Stimulated activated CD8-positive, alpha-beta memory T cell treated with anti-CD3 and anti-CD28 coated beads, Interleukin-4, amount 100 ng/mL, for 4 hours (primary cell): ENCODE measurements at places on chromosomes 13 and 19.

DNA sequence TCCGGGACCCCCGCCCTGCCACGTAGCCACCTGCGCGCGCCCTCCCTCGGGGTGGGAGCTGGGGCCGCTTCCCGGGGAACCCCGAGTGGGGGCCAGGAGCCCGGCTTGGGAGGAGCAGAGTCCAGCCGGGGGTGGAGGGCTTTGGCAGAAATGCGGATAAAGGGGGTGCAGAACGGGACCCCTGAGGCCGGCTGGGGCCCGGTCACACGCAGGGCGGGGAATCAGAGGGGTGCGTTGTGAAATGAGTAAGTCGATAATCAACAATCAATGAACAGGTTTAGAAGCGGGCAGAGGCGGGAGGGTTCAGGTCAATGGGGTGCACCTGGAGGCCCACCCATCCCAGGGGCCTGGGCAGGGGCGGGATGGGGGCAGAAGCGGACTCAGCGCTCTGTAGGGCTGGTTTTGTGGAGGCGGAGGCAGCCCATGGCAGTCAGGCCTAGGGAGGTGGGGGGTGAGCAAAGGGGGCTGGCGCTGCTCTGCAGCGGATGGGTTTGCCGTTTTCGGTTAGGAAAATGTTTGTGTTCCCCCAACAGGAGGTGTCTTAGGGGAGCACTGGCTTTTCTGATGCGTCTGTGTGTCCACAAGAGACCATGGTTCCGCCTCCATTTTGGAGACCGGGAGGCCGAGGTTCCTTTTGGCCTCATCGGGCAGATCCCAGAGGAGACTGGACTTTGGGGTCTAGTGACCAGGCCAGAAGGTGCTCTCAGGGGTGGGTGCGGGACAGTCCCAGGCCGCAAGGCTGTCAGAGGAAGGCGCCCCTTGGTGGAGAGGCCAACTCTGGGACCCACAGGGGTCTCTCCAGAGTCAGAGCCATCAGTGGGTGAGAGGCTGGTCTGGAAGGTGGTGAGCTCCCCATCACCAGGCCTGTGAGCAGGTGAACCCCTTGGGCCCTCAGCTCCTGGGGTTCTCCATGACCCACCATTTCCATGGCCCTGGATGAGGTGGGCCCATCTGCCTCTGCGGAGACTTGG lies 683 bp upstream of the DIRAS1 start:
- no peak for DNase-seq

GRCh38 chr13:30466358-30466714 lies 600 bp upstream of the HMGB1 start:
- DNase-seq: no peak

- no peak for DNase-seq
These were observed 3.8 kb upstream of the RAB20 start for GRCh38 chr13:110565296-110565695.

- no peak for DNase-seq
These were observed 197.1 kb downstream of the NDFIP2 start for GRCh38 chr13:79678100-79678499.

GRCh38 chr13:74696148-74696922 lies 562.1 kb upstream of the KLF12 start:
- DNase-seq: no peak

DNA sequence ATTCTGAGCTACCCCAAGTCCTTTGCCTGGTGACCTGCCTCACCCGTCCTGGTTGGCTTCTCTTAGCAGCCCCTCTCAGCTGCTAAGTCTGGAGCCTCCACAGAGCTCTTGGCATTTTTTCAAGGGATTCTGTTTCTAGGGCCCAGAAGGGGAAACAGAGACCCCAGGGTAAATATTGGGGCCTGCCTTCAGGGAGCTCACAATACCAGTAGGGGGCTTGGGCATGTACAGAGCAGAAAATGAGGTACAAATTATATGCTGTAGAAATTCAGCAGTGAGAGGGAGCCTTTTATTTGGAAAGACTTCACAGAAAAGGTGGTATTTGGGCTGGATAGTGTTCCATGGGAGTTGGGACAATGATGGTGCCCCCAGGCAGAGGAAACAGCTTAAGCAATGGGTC lies 3.7 kb downstream of the SAMD4B start:
- DNase-seq: no peak

DNA sequence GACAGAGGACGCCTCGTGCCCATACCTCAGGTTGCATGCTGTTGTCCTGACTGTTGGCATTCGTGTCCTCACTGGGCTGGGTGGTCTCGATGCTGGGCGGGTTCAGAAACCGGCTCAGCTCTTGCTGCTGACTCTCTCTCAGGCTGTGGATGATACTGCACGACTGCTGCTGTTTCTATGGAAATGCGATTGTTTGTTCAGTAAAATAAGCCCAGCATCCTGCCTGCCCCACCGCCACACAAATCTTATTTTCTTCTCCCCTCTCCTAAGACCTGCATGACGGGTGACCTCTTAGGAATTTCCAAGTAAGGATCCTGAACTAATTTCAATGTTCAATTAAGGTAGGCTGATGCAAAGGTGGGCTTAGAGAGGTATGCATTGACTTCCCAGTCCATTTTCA lies 356.5 kb downstream of the NALCN start:
- no peak for DNase-seq

- no peak for DNase-seq
These were observed 285.6 kb downstream of the MTUS2 start for GRCh38 chr13:29105779-29106178.

DNA sequence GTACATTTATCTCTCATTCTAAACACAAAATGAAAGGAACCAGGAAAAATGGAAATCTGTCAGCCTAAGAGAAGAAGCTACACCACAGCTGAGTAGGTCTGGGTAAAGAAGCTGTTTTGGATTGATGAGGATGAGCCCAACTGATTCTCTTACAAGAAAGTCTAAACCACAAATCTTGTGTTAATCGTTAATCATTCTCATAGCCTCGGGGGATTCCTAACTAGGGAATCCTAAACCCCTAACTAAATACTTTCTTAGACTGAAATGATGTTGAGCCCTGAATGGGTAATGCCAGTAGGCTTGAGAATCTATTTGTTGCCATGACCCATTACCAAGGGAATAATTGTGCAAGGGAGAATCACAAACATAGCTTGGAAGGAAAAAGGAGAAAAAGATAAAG lies 327.5 kb upstream of the SPRY2 start:
- no peak for DNase-seq

DNA sequence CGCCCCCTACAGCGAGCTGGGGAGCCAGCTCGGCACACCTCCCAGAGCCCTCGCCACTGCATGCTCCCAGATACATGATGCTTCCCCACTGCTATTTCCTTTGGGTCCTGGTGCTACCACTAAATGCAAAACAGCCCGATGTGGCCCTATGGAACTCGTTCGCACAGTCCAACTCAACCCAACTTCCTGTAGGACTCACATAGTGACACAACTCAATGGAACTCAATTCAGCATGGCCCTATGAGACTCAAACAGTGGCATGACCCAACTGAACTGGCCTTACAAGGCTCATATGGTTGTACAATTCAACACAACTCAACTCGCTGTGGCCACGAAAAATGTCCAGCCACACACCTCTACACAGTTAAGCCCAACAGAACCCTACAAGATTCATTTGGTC lies 3.5 kb downstream of the KCNA7 start:
- no peak for DNase-seq

GRCh38 chr19:39645800-39646411 lies 9.8 kb upstream of the LGALS16 start:
- no peak for DNase-seq

DNA sequence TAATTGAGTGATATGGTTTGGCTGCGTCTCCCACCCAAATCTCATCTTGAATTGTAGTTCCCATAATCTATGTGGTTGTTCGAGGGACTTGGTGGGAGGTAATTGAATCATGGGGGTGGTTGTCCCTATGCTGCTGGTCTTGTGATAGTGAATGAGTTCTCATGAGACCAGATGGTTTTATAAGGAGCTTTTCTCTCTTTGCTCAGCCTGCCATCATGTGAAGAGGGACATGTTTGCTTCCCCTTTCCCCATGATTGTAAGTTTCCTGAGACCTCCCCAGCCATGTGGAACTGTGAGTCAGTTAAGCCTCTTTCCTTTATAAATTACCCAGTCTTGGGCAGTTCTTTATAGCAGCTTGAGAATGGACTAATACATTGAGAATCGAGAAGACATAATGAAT lies 480.1 kb downstream of the GPC5 start:
- no peak for DNase-seq

- DNase-seq: no peak
These were observed 304.4 kb downstream of the SUCLA2 start for GRCh38 chr13:47696674-47697073.

DNA sequence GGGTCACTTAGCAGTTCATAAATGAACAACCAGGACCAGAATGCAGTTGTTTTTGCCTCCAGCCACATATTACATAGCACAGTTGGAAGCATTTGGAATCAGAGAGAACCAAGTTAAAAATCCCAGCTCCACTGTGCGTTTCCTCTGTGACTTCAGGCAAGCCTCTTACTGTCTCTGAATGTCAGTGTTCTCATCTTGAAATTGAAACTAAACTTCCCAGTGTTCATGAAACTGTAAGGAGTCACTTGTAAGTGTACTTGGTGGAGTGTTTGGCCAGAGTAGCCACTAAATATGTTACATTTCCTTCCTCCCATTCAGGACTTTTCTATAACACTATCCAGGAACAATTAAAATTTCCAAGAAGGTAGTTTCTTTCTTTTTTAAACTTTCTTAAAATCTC lies 276.8 kb downstream of the KCNRG start:
- DNase-seq: no peak

DNA sequence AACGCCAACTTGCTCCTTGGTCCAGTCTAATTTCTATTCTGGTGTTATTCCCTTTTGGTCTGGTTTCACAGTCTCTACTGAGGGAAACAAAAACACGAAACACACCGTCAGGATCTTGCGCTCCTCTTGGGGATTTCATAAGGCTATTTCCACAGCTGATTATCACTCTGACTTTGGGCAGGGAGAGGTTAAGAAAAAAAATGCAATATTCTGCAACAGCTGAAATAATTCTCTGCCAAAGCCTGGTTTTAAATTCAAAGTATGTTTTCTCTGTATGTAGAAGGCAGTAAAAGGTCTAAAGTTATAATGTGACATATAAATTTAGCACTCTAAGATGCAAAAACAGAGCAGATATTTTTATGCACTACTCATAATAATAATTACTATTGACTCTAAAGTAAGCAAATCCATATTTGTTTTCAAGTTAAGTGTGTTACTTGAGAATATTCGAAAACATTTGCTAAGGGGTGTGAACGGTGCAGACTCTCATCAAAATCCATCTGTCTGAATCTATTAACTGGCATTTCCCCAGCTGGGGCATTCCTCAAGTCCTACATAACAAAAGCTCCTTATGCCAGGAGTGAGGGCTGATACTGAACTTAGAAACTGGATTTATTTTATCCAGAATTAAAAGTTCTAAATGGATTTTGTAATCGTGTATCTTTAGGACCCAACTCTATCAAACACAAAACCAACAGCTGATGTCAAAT lies 38.4 kb upstream of the STARD13 start:
- DNase-seq: no peak

DNA sequence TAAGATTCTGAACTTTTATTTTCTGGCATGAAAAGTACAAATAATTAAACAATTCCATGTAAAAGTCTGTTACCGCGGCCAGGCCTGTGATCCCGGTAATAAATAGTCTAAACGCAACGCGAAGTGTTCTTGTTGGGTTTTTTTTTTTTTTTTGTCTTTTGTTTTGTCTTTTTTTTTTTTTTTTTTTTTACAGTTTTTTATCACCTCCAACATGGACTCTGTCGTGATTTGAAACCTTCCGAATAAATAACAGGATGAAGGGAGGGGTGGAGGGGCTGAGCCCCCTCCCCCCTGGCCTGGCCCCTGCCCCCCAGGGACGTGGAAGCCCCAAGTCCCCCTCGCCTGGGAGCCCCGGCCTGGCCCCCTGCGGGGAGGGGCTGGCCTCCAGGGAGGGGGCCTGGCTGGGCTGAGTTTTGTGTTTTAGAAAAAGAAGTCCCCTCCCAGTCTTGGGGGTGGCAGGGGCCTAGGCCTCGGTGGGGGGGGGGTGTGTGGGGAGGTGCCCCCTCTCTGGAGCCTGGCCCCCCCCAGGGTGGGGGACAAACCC lies 16.0 kb downstream of the PRKCSH start:
- no peak for DNase-seq

DNA sequence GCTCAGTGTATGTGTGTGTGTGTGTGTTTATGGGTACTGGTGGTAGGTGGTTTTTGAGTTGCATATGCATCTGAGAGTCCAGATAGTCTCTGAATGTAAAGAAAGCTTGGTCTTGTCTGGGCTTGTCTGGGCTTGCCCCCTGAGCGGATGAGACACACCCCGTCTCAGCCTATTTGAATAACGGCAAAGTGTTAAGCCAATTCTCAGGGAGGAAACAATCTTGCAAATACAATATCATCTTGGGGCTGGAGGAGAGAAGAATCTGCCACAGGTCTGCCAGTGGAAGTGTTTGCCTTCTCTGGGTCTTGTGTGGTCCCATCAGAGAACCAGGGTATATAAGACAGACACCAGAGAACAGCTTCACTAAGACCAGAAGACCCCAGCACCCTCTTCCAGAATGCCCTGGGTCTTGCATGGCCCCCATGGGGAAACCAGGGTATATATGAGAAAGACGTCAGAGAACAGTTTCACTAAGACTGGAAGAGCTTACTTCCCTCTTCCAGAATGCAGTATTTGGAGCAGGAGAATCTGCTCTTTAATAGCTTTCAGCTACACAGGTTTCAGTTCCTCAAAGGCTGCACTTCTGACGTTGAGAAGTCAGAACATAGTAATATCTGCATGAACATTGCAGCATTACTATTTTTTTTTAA lies 13.3 kb downstream of the CD70 start:
- no peak for DNase-seq

- no peak for DNase-seq
These were observed 23.0 kb downstream of the DPP9 start for GRCh38 chr19:4700693-4700970.

DNA sequence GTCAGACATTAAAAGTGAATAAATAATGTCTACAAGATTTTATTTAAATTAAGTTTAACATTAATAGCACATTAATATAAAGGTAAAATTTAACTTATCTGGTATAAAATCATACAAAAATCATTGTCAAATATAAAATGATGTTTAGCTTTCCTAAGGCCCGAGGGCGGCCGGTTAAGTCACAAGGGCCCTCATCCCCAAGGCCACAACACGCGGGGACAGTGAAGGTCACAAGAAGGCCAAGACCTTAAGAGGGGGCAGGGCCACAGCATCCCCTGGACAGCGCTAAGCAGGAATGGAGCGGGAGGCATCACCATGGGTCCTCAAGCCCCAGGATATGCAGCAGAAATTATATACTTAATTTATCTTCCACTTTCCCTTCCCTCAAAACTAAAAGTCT lies 62.7 kb upstream of the ZNF85 start:
- no peak for DNase-seq
